ENCODE measurements at places on chromosomes 7 and 10.

- peak; percentile 80 for DNase-seq
Observed at GRCh38 chr10:112959207-112959838, 9.3 kb downstream of the TCF7L2 start.

- no peak for DNase-seq
Observed at GRCh38 chr10:96345222-96345621, 13.6 kb downstream of the OPALIN start.

- DNase-seq: no peak
Observed at GRCh38 chr10:130335336-130335735, 199.1 kb downstream of the GLRX3 start.

DNA sequence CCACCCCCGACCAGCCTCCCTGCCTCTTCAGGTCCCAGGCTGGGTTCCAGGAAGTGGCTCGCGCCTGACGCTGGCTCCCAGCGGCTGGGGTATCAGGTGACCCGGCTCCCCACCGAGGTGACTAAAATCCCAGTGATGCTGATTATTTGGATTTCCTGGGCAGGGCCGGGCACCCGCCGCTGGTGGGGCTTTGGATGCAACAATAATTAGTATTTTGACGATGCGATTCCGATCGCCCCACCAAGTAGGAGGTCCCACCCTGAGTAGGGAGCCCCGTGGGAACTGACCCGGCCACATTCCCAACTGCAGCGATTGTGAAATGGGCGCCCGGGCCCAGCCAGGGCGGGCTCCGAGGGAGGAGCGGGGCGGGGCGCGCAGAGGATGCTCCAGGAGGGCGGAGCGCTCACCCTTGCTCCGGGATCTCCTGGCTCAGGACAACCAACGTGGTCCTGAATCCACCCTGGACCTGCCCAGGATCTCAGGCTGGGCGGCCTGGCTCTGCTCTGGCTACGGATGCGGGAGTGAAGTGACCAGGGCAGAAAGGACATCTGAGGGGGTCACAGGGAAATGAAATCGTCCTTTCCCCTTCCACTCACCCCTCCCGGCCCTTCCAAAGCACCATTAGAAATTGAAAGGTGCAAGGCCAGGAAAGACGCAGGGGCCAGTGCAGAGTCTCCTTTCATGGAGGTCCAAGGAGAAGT is 32.6 kb downstream of the DUSP5 start:
- peak; percentile 84 for DNase-seq

DNA sequence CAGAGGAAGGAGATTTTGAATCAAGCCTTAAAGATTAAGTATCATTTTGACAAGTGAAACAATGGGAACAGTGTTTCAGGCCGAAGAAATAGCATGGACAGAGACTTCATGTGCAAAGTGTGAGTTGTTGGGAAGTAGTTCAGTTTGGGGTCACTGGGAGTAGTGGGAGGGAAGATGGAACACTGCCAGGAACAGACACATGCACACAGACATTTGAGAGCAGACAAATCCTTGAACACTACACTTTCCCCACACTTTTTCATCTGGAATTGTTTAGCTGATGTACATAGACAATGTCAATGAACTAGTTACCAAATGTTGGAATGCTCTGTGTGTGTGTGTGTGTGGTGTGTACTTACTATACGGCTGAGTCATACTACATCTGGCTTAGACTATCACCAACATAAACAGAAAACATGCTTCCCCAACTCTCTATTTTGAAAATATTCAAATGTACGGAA is 52.4 kb upstream of the LRRC17 start:
- peak; percentile 84 for DNase-seq

GRCh38 chr10:123751342-123752134 is 85.4 kb downstream of the GPR26 start:
- DNase-seq: no peak

- peak; percentile 96 for DNase-seq
Observed at GRCh38 chr10:76558586-76558985, 1079.0 kb downstream of the KCNMA1 start.

DNA sequence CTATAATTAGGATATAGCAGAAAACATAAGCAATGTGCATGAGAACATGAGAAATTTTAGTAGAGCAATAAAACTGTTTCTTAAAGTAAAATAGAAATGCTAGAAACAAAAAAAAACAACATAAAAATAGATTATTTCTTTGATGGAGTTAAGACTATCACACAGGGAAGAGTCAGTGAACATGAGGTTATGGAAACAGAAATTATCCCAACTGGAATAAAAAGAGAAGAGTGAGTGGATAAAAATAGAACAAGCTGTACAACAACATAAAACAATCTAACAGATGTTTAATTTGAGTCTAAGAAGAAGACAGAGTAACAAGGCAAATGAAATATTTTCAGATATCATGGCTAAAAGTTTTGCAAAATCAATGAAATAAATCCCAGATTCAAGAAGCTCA is 7.5 kb upstream of the OR6B1 start:
- DNase-seq: no peak

GRCh38 chr7:157575777-157576176 is 239.0 kb downstream of the DNAJB6 start:
- no peak for DNase-seq

DNA sequence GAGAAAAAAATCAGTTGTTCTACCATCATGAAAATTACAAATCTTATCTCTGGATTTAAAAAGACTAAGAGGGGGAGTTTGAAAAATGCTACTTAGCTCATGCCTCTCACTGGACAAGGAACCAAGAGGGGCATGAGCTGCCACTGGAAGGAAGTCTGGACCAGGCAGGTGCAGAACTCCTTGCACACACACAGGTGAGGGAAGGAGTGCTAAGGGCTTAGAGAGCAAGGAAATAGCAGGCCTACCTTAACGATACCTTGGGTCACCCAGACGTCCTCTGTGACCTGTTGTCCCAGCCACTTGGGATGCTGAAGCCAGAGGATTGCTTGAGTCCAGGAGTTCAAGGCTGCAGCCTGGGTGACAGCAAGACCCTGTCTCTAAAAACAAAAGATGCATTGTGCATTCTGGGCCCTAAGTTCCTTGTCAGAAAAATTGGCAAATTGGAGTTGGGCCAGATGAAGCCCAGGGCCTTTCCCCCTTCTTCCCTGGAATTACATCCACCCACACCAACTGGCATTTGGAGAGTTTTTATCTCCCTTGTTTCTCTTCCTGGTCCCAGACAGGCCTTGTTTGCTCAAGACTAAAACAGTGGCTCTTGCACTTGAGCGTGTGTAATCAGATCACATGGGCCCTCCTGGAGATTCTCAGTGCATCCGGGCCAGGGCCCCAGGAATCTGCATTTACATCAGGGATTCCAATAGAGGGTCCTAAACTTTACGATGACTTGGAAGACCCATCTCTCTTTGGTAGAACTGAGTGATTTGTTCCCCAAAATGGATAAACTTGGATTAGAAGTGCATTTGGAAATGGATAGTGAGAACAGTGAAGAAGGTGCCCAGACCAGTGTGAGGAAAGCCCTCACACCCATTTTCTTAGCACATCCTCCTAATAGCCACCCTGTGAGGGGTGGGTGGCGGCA is 3.0 kb downstream of the DDIT4 start:
- DNase-seq: peak; percentile 73

- peak; percentile 54 for DNase-seq
Observed at GRCh38 chr7:111050875-111051416, 40.0 kb upstream of the LRRN3 start.

GRCh38 chr10:113961182-113962031 is 82.3 kb upstream of the ADRB1 start:
- no peak for DNase-seq

- no peak for DNase-seq
Observed at GRCh38 chr10:58854811-58855210, 321.6 kb upstream of the PHYHIPL start.

- peak; percentile 9 for DNase-seq
Observed at GRCh38 chr7:87318741-87319140, 26.7 kb upstream of the CROT start.

GRCh38 chr10:4307910-4308309 is 518.1 kb upstream of the AKR1E2 start:
- no peak for DNase-seq

All from EH (cell line).